Left lung (tissue), 14 donors: ENCODE measurements at places on chromosomes 7 and 10.

DNA sequence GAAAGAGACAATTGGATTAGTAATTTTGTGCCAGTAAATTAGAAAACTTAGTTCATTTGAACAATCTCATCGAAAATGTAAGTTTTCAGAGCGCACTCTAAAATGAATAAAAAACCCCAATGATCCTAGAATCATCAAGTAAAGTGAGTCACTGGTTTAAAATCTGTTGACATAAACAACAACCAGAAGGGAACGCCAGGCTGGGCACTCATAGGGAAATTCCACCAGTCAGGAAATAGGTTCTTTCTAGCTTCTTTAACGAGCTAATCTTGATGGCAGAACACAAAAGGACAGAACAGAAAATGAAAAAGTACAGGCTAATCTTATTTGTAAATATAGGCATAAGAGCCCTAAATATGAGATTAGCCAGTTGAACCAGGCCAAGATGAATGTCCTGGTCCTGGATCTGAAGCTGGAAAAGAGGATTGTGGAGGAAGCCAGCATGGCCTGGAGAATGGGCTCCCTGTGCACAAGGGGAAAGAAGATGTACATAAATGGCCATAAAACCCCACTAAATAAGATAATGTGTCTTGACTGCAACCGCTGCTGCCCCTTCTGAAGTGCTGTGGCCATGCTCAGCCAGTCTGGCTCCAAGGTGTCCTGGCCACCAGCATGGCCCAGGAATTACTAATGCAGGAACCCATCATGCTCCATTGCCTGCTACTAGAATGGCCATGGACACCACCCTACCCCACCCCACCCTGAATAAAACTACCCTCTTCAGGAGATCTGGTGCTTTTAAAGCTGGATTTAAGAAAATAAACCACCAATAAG, 114.0 kb downstream of the WDFY4 start:
- DNase-seq, result no peak

GRCh38 chr10:47376522-47377220, 7.4 kb downstream of the ZNF488 start:
- DNase-seq, result no peak

DNA sequence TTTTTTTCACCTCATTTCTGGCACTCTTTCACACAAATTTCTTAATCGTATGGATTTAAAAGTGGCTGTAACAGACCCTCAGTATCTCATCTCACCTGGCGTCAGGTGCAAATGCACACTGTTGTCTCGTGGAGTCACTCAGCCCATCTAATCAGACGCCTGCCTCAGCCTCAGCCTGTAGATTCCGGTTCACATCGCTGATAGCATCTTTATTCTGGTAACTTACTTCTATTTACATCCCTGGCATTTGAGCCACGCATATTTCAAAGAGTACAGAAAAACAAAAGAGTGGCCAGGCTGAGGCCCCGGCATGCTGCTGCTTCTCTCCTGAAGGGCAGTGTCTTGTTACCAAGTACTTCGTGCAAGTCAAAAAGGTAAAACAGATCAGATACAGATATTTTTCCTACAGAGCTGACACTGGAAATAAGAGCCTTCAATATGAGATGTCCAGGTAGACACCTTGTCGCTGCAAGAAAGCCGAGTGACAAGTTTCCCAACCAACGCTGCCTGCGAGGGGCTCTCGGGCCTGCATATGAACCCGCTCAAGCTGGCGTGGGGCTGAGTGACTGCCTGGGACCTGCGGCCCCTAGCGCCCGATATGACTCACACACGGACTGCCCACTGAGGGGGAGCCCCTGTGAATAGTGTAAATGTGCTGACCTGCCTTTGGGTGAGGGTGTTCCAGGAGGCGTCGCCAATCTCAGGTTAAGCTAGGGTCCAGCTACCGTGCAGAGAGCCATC, 4.3 kb downstream of the VIPR2 start:
- no peak for DNase-seq

DNA sequence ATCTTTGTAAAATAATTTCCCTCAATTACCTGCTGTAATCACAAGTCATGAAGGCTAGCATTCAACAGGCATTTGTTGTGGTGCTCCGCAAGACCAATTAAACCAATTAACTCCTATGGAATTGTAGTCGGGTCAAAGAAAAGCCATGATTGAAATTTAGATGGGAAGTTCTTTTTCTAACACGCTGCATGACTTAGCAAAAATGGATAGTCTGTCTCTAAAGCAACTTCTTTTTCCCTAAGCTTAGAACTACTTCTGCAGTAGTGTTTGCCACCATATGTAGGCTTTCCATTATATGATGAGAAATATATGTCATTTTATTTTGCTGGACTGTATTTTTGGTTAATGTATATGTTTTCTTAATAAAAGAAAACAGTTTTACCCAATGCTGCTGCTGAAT, 119.1 kb downstream of the TSPAN12 start:
- DNase-seq, result no peak

GRCh38 chr10:1153805-1154351, 97.7 kb downstream of the WDR37 start:
- DNase-seq, result no peak
